ENCODE measurements at places on chromosomes 3 and 15.

DNA sequence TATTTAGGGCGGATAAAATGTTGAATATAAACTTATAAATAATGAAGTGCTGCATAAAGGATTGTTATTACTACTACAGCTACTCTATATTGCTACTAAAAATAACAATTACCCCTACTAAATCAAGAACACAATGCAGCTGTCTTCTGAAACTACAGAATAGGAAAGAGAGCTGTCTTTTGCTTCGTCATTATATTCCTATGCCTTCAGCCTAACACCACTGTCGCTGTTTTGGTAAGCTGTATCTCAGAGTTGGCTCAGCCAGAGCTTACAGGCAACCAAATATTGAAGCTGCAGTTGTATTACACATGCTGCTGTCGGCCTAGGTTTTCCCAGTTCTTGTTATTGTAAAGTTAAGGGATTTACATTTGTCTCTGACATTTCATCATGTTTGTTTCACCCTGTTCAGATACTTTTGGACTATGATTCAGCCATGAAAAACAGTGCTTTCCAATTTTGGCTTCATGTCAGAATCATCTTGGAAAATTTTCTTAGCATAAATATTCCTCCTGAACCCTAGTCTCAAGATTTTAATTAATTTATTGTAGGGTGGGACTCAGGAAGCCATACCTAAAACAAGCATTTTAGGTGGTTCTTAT lies 31.3 kb upstream of the LPP start:
- DNase-seq, result no peak

- DNase-seq, result no peak
Observed at GRCh38 chr3:62133015-62133414, 240.3 kb downstream of the FEZF2 start.

DNA sequence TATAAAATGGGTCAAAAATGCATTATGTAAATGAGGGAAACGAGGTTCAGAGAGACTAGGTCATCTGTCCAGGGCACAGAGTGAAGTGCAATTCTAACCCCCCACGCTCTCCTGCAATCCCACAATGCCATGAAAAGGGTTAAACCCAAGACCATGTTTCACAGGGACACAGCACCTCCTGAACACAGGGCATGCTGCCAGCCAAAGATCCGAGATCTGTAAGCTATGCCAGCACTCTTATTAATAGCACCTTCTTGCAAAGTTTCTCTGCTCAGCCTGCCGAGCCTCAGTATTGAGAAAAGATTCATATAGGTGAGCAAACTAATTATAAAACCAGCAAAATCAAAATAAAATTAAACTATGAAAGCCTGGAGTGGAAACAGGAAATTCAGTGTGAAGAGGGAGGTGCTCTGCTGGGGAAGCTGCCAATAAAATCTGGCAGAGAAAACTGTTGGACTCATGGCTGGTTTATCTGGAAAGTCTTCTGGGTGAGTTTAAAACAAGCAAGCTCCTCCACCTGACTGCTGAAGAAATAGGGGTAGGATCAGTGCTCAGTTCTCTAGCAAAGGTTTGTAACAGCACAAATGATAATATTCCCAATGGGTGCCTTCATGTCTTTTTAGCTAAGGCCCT lies 50.3 kb downstream of the LRIG1 start:
- DNase-seq, result no peak

- DNase-seq, result no peak
Observed at GRCh38 chr3:136835089-136835812, 16.3 kb downstream of the SLC35G2 start.

GRCh38 chr3:124890573-124891190 lies 3.5 kb upstream of the ITGB5 start:
- DNase-seq, result no peak
